ENCODE measurements at places on chromosomes 5 and 9. TPM values are rescaled to one million over a fixed set of nuclear protein-coding genes. Genes with fewer than 3 reads are reported as not detected.

Gene PRRC2B
- 105 TPM for total RNA-seq

Gene PCDHA11
- 0.93 TPM for total RNA-seq

Gene FOXD4L4
- 0.23 TPM for total RNA-seq

Gene C9
- not detected for total RNA-seq

Gene MYMK
- total RNA-seq = not detected

Gene ITK
- 2.4 TPM for total RNA-seq

Gene IQGAP2
- total RNA-seq = 34.4 TPM

Gene PCDHGA5
- total RNA-seq = 2.6 TPM

Gene CBY3
- total RNA-seq = not detected

Gene CDH10
- not detected for total RNA-seq

Gene GARIN3
- total RNA-seq = not detected

Gene BNC2
- 107 TPM for total RNA-seq

Gene PCDHA1
- total RNA-seq = not detected

Gene AK3
- 131 TPM for total RNA-seq

Gene PWWP2A
- 18.3 TPM for total RNA-seq

Gene NFIB
- 68.3 TPM for total RNA-seq
